ENCODE measurements at places on chromosomes 2 and 18.

GRCh38 chr18:27723168-27723567 lies 453.8 kb downstream of the CDH2 start:
- DNase-seq = no peak

GRCh38 chr2:176537932-176538331 lies 268.7 kb downstream of the MTX2 start:
- no peak for DNase-seq

DNA sequence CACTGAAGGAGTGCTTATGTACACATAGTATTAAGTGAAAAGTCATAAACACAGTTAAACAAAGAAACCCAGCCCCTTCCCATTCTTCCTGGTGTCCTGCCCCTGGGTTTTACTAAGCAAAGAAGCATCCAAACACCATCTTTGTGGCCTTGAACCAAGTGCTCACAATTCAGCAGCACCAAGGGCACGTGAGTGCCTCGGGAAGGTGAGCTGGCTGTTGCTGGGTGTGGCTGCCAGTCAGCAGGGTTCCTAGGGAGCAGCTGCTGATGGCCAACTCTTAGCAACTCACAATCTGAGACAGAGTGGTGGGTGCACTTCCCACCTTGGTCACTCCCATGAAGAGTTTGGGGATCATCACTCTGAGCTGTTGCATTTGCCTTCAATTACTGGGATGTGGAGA lies 97.7 kb upstream of the PGAP1 start:
- no peak for DNase-seq

GRCh38 chr2:42136782-42137124 lies 32.4 kb upstream of the EML4 start:
- DNase-seq = no peak

- no peak for DNase-seq
Observed at GRCh38 chr2:66490588-66491001, 55.7 kb downstream of the MEIS1 start.

DNA sequence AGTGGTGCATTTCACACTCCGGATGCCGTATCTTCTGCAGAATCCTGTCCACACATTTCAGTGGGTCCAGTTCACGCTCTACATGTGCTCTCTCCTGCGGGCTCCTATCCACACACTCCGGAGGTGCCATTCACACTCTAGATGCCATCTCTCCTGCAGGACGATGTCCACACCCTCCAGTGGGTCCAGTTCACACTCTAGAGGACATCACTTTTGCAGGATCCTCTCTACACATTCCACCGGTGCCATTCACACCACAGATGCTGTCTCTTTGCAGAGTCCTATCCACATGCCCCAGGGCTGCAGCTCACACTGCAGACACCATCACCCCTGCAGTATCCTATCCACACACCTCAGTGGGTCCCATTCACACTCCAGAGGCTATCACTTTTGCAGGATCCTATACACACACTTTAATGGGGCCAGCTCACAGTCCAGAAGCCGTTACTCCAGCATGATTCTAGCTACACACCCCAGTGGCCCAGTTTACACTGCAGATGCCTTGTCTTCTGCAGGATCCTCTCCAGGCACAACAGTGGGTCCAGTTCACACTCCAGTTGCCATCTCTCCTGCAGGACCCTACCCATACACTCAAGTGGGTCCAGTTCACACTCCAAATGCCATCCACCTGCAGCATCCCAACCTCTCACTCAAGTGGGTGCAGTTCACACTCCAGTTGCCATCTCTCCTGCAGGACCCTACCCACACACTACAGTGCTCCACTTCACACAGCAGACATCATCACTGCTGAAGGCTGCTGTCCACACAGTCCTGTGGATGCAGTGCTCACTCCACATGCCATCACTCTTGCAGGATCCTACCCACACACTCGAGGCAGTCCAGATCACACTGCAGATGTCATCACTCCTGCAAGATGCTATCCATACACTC lies 2.1 kb upstream of the PXDN start:
- no peak for DNase-seq

DNA sequence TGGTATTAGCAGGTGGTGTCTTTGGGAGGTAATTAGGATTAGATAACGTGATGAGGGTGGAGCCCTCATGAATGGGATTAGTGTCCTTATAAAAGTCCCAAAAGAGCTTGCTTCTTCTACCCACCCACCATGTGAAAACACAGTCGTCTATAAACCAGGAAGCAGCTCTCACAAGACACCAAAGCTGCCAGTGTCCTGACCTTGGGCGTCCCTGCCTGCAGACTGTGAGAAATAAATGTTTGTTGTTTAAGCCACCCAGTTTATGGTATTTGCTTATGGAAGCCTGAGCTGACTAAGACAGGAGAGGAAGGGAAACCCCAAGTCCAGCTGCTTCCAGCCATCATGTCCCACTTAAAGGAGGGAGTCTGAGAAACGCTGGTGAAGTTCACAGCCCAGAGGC lies 13.6 kb downstream of the ADI1 start:
- DNase-seq = no peak

DNA sequence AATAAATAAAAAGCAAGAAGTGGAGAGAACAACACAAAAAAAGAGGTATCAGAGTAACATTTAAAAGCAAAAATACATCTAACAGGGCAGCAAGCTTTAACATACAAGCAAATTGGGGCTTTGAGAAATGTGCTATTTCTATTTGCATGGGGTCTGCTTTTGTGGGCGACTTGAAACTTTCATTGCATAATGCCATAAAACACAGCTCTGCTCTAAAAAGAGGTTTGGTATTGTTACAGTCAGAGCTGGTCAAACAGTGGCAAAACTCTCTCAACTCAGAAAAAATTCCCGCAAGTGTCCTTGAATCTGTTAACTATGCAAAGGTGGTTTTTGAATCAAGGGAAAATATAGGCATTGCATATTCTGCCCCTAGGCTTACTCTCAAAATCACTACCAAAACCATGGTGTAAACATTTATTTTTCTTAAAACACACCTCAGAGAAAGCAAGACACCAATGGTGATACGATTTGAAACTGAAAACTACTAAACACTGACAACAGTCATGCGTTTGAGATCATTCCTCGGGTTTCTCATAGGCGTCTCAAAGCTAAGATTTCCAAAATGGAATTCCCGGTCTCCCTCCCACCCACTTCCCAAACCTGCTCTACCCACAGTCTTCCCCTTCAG lies 45.5 kb downstream of the RNF152 start:
- DNase-seq = no peak

GRCh38 chr2:39640107-39640506 lies 25.6 kb upstream of the TMEM178A start:
- no peak for DNase-seq

DNA sequence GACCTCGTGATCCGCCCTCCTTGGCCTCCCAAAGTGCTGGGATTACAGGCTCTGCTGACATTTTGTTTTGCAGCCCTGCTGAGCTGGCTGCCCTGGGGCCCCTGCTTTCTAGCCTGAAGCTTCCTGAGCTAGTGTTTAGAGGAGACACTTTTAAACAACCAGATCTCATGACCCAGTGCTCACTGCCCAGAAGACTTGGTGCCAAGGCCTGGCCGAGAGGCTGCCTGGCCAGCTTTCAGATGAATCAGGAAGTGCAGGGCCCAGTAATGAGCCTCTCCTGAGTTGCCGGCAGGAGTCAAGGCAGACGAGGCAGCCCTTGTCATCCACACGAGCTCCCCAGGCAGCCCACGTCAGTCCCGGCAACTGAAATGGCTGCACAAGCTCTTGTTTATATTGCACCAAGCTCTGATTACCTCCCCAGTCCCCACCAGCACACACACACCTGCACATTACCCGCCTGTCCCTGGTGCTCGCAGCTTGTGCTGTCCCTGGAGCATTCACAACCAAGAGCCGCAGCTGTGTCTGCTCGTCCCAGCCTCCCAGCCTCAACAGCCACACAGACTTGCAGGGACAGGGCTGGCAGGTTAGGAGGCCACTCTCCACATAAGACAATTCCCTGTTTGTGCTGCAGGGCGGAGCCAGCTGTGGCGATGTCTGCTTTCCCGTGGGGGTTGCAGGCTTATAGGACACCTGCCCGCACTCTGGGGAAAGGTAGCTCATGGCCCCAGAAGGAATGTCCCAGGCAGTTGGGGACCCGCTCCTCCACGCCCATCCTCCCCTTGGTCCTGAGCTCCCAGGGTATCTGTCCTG lies 331.2 kb upstream of the MYT1L start:
- DNase-seq = no peak

DNA sequence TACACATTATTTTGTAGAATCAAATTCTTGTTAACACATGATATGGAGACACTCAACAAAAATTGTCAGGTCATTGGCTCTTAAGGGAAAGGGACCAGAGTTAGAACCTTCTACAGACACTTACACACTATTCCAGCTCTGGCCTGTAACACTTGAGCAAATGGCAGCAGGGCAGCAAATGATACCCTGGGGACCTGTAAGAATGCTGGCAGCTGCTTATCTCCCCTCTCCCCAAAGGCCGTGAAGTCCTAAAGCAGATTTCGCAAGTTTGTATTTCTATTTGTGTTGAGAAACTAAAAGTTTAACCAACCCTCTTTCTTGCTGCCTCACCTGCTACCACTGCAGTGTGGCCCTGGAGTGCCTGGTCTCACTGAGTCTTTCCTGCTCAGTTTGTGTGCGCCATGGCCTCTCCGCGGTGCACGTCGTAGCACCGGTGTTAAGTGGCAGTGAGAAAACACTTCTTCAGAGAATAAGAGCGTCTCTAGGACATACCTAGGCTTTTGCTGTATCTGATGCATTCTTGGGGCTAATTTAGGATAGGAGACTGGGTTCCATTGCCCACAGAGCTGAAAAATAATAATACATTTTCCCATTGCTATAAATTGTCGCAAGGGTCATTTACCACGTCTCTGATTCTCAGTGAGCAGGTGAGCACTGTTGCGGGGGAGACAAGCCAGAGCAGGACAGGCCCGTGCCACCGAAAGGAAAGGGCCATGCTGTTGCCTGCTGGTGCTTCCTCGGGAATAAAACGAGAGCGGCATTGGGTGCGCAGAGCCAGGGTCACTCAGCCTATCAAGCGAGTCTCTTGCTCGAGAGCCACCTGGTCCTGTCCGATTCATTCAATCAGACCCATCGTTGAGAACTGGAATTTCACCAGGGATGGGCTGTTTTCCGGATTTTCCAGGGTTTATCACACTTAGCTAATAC lies 204.9 kb downstream of the PTGR3 start:
- DNase-seq = no peak

All from RKO (cell line).